ENCODE measurements at places on chromosomes 7 and 10. TPM values are rescaled to one million over a fixed set of nuclear protein-coding genes. Genes with fewer than 3 reads are reported as not detected.

The TECPR1 gene
- polyA plus RNA-seq = 18.1 TPM

The LDB1 gene
- 125 TPM for polyA plus RNA-seq

The NPFFR1 gene
- 0.15 TPM for polyA plus RNA-seq

The RBP3 gene
- 0.10 TPM for polyA plus RNA-seq

The PRKG1 gene
- 14.9 TPM for polyA plus RNA-seq

The ARHGAP22 gene
- polyA plus RNA-seq = 0.93 TPM

The FRAT1 gene
- polyA plus RNA-seq = 2.5 TPM

The ACTL6B gene
- polyA plus RNA-seq = not detected

The CUBN gene
- polyA plus RNA-seq = 276 TPM

The ATG9B gene
- polyA plus RNA-seq = 3.0 TPM

The SMKR1 gene
- polyA plus RNA-seq = 3.9 TPM

The AKR1B15 gene
- 0.22 TPM for polyA plus RNA-seq

The C10orf62 gene
- polyA plus RNA-seq = 1.1 TPM

The LEP gene
- polyA plus RNA-seq = 0.53 TPM

The SYT15B gene
- 1.1 TPM for polyA plus RNA-seq

The BRAT1 gene
- 23.2 TPM for polyA plus RNA-seq

The EEPD1 gene
- 9.1 TPM for polyA plus RNA-seq

The POLR2J3 gene
- polyA plus RNA-seq = 91.1 TPM

The CALML3 gene
- polyA plus RNA-seq = not detected

The CYP2E1 gene
- polyA plus RNA-seq = 2.8 TPM

The ITGA8 gene
- polyA plus RNA-seq = 47.7 TPM

The POP7 gene
- 19.5 TPM for polyA plus RNA-seq

The NODAL gene
- polyA plus RNA-seq = 0.67 TPM

The UBE2H gene
- polyA plus RNA-seq = 137 TPM

The NSMCE4A gene
- polyA plus RNA-seq = 104 TPM

The OR6B1 gene
- polyA plus RNA-seq = not detected

The DEPP1 gene
- 5.5 TPM for polyA plus RNA-seq

The COL13A1 gene
- polyA plus RNA-seq = 25.8 TPM

The BTAF1 gene
- 62.1 TPM for polyA plus RNA-seq

The CCL24 gene
- not detected for polyA plus RNA-seq

The AKR1C4 gene
- not detected for polyA plus RNA-seq

The RASA4B gene
- 8.6 TPM for polyA plus RNA-seq

The SMO gene
- 111 TPM for polyA plus RNA-seq

The VPS37D gene
- polyA plus RNA-seq = 9.4 TPM

The BLNK gene
- 53.6 TPM for polyA plus RNA-seq

The CYP3A5 gene
- 2.7 TPM for polyA plus RNA-seq

The OPALIN gene
- not detected for polyA plus RNA-seq

The ABCB1 gene
- 27.4 TPM for polyA plus RNA-seq

The GPR37 gene
- polyA plus RNA-seq = 2.0 TPM

The OR2A2 gene
- not detected for polyA plus RNA-seq

The DGKI gene
- 1.6 TPM for polyA plus RNA-seq
